Fibroblast of skin of right quadriceps (primary cell): ENCODE measurements at places on chromosomes 5 and 9.
A peak's percentile ranks its signal among the peaks of the same experiment; 100 is the strongest.

- no peak for DNase-seq
Observed at GRCh38 chr5:53453898-53454718, 26.3 kb upstream of the FST start.

GRCh38 chr5:112917453-112917995, 4.5 kb downstream of the REEP5 start:
- peak; percentile 59 for DNase-seq

DNA sequence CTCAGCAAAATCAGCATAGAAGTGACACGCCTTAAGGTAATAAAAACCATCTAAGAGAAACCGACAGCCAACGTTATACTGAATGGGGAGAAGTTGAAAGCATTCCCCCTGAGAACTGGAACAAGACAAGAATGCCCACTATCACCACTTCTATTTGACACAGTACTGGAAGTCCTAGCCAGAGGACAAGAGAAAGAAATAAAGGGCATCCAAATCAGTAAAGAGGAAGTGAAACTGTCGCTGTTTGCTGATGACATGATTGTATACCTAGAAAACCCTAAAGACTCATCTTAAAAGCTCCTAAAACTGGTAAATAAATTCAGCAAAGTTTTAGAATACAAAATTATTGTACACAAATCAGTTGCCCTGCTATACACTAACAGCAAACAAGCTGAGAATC, 393.3 kb downstream of the KIF4B start:
- no peak for DNase-seq

GRCh38 chr5:92560698-92561401, 1020.2 kb downstream of the NR2F1-AS1 start:
- peak; percentile 81 for DNase-seq

DNA sequence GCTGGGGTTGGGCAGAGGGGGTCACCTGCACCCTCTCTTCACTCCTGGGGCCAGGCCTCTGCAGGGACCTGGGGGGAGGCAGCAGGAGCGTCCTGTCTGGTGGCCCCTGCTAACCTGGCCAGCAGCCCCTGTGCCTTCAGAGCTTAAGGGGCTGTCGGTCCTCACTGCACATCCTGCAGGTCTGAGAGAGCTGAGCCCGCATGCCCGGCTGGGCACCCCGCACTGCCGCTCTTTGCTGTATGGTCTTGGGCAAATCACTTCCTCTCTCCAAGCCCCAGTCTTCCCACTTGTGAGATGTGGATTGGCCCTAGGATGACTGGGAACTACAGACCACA, 7.9 kb downstream of the FLT4 start:
- no peak for DNase-seq

DNA sequence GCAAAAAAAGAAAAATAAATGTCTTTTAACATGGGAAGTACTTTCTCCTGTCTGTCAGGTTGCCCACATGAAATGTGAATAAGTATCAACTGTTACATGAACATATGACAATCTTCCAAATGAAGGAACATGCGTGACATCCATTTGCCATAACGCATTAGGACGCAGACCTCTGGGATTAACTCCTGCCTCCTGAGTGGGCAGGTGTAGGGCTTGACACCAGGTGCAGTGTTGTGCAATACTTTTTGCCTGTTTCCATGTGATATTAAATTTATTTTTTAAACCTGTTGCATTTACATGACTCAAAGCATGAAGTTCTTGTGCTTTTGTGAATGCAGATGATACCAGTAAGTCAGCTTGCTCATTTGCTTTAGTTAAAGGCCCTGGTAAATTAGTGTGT, 8.7 kb upstream of the TMEM141 start:
- DNase-seq = no peak

GRCh38 chr9:136328011-136328621, 777 bp downstream of the GPSM1 start:
- no peak for DNase-seq

- DNase-seq = no peak
Observed at GRCh38 chr9:11103525-11103924, 490.7 kb upstream of the PTPRD start.

DNA sequence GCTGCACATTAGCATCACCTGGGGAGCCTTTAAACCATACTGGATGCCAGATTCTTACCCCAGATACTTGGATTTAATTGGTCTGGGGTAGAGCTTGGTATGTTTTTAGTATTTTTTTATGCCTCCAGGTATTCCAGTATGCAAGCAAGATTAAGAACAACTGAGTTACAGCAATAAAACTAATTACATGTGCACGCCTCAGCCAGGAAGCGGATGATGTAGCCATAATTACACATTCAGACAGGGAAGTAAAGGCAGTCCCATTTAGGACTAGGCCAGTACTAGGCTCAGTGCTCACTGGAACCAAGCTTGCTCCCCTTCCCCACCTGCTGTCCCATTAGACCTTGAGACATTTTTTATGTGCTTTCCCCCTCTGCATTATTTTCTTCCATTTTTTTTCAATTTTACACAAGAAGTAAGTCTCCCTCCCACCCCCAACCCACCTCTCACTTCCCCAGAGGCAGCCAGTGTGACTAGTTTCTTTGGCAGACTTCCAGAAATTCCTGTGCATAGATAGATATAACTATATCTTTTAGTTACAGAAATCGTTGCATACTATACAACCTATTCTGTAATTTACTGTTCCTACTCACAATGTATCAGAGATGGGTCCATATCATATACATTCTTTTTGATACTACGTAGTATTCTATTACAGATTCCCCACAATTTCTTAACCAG, 7.1 kb upstream of the GNAQ start:
- peak; percentile 44 for DNase-seq

- DNase-seq = no peak
Observed at GRCh38 chr9:92952906-92953610, 5.7 kb downstream of the FGD3 start.

- peak; percentile 94 for DNase-seq
Observed at GRCh38 chr9:116549061-116549664, 137.9 kb upstream of the TRIM32 start.

- DNase-seq = no peak
Observed at GRCh38 chr9:69677931-69678330, 5.8 kb upstream of the APBA1 start.

GRCh38 chr5:173309731-173310130, 18.5 kb downstream of the STC2 start:
- no peak for DNase-seq

- no peak for DNase-seq
Observed at GRCh38 chr9:9612270-9612669, 1000.5 kb downstream of the PTPRD start.

DNA sequence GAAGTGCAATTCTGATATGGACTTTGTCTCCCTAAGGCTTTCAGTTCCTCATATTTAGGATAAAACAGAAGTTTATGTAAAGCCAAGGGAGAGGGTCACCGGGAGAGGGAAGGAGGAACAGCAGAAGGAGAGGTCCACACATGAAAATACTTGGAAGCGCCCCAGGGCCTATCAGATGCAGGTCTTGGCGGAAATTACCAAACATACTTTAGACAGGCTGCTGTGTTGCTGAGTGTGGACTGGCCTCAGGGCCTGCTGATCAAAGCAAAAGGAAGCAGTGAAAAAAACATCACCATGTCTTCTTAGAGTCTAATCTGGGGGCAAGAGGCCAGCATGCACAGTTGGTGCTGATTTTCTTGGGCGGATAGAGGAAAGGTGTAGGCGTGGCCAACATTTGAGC, 14.1 kb upstream of the NTRK2 start:
- no peak for DNase-seq

GRCh38 chr9:100990605-100991381, 37.7 kb upstream of the PLPPR1 start:
- no peak for DNase-seq

DNA sequence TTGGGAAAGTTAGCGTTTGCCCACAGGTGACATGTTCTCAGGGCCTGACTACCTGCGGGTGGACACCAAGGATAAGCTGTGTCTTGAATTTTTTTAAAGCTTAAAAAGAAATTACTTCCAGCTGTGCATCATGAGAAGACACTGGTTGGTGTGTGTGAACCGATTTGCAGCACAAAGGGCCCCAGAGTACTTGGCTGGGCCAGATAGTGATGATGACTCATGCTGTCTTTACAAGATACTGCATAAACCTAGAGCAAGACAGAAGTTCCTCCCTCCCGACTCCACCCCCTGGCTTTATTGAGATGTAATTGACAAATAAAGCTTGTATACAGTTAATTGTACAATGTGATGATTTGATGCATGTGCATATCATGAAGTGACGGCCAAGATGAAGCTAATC, 212.8 kb downstream of the NXNL2 start:
- DNase-seq = peak; percentile 94

DNA sequence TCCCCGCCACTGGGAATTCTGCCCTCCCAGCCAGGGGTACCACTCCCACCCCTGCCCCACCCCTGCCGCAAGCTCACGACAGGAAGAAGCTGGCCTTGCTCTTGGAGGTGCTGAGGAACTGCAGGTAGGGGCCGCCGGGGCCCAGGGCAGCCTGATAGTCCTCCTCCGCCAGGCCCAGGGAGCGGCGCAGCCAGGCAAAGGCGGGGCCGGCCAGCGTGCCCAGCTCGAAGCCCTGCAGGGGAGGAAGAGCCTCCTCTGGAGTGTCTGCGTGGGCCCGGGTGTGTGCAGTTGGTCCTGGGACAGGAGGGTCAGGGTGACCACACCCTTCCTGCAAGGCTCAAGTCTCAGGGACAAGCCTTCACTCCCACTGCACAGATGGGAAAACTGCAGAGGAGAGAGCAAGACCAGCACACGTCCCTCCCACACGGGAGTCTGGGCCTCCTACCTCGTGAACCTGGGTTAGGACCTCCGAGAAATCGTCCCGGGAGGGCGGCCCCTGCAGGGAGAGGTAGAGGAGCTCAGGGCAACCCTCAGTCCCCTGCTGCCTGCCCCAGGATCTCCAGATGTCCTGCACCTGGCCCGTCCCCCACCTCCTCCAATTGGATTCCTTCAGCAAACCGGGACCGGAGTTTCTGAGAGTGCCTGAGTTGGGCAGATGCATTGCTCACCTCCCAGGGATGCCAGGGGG, 2.4 kb downstream of the PIP5KL1 start:
- no peak for DNase-seq

- DNase-seq = no peak
Observed at GRCh38 chr5:158485047-158485446, 614.7 kb downstream of the EBF1 start.

GRCh38 chr9:132108728-132109127, 29.1 kb upstream of the MED27 start:
- no peak for DNase-seq

DNA sequence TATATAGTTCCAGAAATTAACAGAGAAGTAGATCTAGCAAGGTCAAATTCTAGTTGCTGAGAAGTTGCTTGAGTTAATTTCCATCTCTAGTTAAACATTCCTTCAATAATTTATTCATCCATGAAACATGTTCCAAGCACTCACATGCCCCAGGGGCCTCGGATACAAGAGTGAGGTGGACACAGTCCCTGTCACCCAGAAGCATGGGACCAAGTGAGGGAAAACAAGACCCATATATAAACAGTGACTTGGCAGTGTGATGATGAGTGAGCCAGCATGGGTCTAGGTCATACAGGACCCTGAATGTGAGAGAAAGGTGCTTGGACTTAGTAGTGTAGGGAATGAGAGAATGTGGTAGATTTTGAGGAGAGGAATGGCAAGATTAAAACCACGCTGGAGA, 216.9 kb downstream of the TTLL11 start:
- no peak for DNase-seq

DNA sequence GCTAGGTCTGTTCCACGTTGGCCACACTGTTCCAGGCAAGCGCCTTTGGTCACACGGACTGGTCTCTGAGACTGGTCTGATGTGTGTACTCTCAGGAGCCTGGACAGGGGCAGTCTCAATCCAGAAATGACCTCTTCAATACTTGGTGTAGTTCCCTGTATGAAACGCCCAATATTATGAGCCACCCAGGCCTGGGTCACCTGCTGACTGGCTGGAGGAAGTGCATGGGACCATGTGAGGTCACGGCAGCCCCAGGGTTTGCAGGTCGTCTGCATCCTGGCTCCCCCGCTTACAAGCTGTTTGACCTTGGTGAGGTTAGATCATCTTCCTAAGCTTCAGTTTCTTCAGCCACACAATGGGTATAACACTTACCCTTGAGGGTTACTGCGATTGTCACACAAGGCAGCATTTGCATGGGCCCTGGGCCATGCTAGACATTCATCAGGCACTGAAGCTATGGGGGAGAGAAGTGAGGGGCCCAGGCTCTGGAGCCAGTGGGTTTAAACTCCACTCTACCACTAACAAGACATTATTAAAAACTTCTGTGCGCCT, 5.2 kb upstream of the GRHPR start:
- no peak for DNase-seq

DNA sequence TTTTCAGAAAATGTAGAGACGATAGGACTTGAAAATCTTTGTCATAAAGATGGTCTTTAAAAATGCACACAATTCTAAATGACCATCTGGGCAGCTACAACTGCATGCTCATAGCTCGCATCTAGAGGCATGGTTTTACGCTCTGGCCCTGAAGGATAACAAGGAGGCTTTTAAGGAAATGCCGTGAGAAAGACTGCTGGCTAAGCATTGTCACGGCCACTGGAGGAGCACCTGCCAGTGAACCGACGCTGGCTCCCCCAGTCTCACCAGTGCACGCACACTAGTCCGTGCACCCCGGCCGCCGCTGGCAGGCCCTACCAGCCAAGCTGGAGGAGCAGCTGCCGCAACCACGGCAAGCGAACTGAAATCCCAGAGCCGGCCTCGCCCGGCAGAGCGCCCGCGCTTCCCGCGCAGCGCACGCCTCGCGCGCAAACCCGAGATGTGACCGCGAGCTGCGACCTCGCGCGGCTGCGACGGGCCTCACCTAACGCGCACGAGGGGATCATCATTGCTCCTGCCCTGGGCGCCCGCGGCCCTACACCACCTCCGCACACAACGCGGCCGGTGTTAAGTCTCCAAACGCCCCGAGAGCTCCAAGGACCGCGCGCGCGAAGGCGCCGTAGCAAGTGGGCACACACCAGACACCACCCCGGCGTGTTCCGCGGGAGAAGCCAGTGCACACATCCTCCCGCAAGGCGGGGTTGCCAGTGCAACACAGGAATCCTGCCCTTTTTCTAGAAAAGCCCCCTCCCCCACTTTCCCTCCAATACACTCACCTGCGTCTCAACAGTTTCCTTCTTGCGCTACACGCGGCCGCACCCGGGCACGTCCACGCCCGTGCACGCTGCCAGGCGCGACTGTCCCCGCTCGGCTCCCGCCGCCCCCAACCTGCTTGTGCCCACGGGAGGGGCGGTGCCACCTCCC, 5.3 kb downstream of the ELAVL2 start:
- DNase-seq = no peak

DNA sequence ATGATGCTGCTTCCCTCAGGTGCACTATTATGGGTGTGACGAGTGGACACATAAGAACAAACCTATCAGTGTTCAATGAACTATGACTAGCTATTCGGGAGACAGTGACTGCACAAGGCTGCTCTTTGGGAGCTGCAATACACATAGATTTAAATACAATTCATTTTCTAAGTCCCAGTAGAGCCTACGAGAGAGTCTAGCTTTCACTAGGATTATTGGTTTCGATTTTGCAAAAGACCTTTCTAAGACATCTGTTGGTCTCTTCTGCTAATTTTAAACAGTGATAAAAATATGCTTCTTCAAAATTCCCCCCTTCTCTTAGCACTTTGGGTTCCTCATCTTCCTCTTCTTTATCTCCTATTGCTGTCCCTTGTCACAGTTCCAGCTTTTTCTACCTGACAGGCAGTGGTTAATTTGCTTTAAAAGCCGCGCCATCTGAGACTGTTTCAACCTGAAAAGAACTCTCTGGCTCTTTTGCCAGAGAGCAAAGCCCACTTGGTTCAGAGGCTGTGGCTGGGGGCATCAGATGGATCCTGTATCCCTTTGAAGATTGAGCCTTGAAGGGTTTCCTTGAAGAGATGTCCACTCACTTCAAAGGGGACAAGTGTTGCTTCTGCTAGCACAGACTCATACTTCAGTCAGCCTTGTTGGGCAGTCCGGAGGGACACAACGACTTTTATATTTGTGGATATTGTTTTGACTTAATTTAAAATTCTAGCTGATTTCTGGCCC, 241.5 kb downstream of the MAN2A1 start:
- no peak for DNase-seq
